Large intestine (tissue), 12 donors: ENCODE measurements at places on chromosomes 5 and 9. TPM values are rescaled to one million over a fixed set of nuclear protein-coding genes. Genes with fewer than 3 reads are reported as not detected.

Gene SPINK4
- polyA plus RNA-seq, result 82.4 TPM

Gene DMRTA1
- 0.15 TPM for polyA plus RNA-seq

DNA sequence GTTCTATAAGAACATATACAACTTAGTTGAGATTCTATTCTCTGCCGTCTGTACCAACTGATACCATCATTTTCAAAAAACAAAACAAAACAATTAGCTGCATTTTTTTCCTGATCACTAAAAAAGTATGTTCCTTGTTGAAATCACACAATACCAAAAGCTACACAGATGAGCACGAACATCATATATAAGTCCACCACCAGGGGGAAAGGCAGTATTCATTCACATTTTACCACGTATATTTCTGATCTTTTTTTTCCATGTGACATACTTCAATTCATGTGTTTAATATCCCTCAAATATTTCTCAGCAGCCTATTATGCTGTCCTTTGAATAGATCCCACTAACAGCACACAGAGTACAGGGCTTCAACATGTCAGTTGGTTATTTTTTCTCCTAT lies 40.6 kb downstream of the IRX2 start:
- no peak overlapping the region for H3K4me3 ChIP-seq
- DNase-seq, result no peak
- H3K4me1 ChIP-seq, result no peaks in the 10 kb centered on the region
- no peaks in the 10 kb centered on the region for H3K36me3 ChIP-seq
- no peak overlapping the region for H3K27ac ChIP-seq
- no peaks in the 10 kb centered on the region for H3K27me3 ChIP-seq

Gene BTNL3
- 158 TPM for polyA plus RNA-seq

DNA sequence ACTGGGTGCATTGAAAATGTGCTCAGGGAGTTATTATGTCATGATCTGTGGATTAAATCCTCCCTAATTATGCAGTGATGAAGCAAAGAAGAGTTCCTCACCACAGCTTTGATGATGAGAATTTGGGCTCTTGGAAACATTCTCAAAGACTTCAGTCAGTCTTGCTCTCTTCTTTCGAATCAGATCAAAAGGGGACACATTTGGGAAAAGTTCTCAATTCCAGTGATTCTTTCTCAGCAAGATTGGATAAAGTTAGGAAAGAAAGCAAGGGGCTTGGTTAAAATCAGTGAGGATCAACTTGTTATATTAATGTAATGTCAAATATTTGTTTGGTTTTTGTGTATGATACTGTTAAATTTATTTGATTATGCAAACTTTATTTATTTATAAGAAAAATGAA lies 411.3 kb upstream of the ACTBL2 start:
- H3K4me1 ChIP-seq, result no peaks in the 10 kb centered on the region
- no peak overlapping the region for H3K27ac ChIP-seq
- H3K36me3 ChIP-seq, result no peaks in the 10 kb centered on the region
- no peak for DNase-seq
- H3K27me3 ChIP-seq, result no peaks in the 10 kb centered on the region
